ENCODE measurements at places on chromosomes 5 and 9. TPM values are rescaled to one million over a fixed set of nuclear protein-coding genes. Genes with fewer than 3 reads are reported as not detected.

Gene SVEP1
- total RNA-seq = 4.6 TPM

Gene C5orf52
- total RNA-seq = 62.0 TPM

GRCh38 chr9:84404095-84404686, 63.6 kb upstream of the SLC28A3 start:
- no peaks in the 10 kb centered on the region for H3K27me3 ChIP-seq
- no peaks in the 10 kb centered on the region for H3K36me3 ChIP-seq
- no peaks in the 10 kb centered on the region for H3K4me1 ChIP-seq
- H3K4me3 ChIP-seq = no peak overlapping the region

DNA sequence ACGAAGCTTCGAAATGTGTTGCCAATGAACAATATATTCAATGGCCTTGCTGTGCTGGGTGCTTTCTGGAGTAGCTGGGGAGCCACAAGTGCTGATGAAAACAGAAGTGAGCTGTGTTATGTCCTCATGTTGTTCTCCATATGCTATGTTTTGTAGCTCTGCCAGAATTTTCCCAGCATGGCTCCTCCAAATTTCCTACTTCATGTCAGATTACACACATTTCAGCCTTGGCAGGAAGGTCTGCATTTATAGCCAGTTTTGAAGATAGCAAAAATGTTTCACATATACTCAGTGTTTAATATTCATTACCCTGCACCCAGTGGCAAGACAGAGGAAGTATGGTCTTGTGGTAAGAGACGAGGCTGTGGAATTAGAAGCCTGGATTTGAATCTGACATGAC, 22.6 kb upstream of the NMUR2 start:
- no peaks in the 10 kb centered on the region for H3K27me3 ChIP-seq
- H3K27ac ChIP-seq = no peak overlapping the region
- no peaks in the 10 kb centered on the region for H3K36me3 ChIP-seq
- no peaks in the 10 kb centered on the region for H3K4me1 ChIP-seq

DNA sequence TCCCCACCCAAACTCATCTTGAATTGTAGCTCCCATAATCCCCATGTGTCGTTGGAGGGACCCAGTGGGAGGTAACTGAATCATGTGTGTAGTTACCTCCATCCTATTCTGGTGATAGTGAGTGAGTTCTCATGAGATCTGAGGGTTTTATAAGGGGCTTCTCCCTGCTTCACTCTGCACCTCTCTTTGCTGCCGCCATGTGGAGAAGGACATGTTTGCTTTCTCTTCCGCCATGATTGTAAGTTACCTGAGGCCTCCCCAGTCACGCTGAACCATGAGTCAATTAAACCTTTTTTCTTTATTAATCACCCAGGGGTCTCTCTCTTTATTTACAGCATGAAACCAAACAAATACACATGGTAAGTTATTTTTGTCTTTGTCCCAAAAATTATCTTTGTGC, 726.1 kb downstream of the CDH18 start:
- no peaks in the 10 kb centered on the region for H3K4me1 ChIP-seq
- no peak for DNase-seq
- H3K36me3 ChIP-seq = no peaks in the 10 kb centered on the region
- H3K27ac ChIP-seq = no peak overlapping the region
- H3K4me3 ChIP-seq = no peak overlapping the region

DNA sequence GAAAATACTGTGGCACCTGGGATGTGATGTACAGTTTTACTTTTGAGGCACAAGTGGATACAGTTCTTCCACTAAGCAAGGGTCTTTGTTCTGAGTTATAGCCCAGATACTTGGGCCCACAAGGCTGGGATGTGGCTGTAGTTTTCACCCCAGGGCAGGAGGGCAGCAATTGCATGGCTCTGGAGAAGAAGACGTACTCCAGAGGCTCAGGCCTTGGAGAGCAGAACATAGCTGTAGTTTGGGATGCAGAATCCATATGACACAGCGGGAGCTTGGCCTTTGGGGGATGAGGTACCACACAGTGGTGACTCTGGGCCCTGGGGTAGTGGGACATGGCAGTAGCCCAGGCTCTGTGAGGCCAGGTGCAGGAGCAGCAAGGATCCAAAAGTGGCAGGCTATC, 110.8 kb upstream of the FSTL4 start:
- H3K4me1 ChIP-seq = no peaks in the 10 kb centered on the region
- no peaks in the 10 kb centered on the region for H3K36me3 ChIP-seq
- no peak overlapping the region for H3K4me3 ChIP-seq

GRCh38 chr5:59789197-59789596, 104.3 kb downstream of the PDE4D start:
- H3K27me3 ChIP-seq = no peaks in the 10 kb centered on the region
- no peak for DNase-seq
- no peaks in the 10 kb centered on the region for H3K4me1 ChIP-seq
- H3K36me3 ChIP-seq = no peaks in the 10 kb centered on the region
- no peak overlapping the region for H3K27ac ChIP-seq
- H3K4me3 ChIP-seq = no peak overlapping the region

DNA sequence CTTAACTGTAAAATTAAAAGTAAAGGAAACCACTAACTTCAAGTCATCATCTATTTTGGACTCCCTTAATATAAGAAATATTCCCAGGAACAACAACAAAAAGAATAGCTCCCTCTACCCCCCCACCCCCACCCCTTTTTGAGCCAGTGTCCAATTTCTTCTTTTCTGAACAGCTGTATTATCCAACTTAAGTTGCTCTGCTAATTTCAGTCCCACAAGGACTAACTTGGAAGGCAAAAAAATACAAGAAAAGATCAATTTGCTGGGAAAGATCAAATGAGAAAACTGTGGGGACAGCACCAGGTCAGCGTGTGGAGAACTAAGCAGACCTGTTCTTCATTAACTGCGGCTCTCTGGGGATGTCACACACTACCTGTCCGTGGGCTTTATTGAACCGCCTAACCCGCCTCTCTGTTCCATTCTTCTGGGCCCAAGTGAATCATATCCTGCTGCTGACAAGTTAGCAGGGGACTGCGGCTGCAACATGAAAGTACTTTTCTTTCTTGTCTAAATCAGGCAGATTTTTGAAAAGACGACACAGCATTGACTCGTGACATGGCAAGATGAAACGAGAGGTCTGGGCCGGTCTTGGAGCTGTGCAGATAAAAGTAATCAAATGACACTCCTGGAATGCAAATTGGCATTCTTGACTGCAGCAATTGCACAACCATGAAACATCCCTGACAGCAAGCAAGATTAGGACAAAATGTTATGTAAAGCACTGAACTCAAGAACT, 2.7 kb downstream of the BNC2 start:
- peaks cover 6% of the 10 kb centered on the region for H3K4me1 ChIP-seq
- peak overlapping the region; percentile 21 for H3K27ac ChIP-seq
- H3K27me3 ChIP-seq = no peaks in the 10 kb centered on the region
- no peaks in the 10 kb centered on the region for H3K36me3 ChIP-seq

DNA sequence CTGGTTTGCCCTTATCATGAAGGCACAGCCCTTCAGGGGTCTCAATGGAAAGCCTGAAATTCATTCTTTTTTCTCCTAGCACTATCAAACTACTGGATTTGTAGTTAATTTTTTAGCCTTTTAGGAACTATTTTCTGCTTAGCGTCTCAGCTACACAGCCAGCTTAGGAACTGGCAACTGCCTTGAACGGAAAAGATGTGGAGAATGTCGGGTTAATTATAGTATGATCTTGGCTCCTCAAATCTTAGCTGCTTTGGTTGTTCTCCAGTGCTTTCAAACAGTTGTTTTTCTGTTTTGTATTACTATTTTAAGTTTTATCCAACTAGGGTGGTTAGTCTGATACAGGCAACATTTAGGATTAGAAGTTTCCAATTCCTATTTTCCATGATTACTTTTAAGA, 44.1 kb downstream of the CCNH start:
- no peak overlapping the region for H3K27ac ChIP-seq
- H3K36me3 ChIP-seq = no peaks in the 10 kb centered on the region
- H3K27me3 ChIP-seq = no peaks in the 10 kb centered on the region
- H3K4me3 ChIP-seq = no peak overlapping the region
- no peak for DNase-seq

- no peaks in the 10 kb centered on the region for H3K4me1 ChIP-seq
- H3K27ac ChIP-seq = no peak overlapping the region
- no peak for DNase-seq
Observed at GRCh38 chr5:66633754-66634153, 37.6 kb downstream of the MAST4 start.

DNA sequence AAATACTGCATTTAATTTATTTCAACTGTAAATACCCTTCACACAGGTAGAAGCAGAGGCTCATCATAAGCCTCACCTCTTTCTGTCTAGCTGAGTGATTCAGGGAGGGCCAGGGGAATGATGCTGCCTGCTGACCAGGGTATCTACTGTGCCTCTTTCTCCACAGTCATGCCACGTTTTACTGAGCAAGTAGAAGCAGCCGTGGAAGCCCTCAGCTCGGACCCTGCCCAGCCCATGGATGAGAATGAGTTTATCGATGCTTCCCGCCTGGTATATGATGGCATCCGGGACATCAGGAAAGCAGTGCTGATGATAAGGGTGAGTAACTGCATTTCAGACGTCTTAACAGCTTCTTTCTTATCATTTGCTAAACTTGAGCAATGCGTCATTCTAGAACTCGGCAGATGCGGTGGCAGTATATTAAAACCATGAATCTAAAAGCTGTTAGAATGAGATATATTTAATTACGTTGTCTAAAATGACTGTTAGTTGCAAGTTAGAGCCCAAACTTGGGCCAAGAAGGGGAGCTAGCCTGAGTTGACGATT, 50.0 kb upstream of the LRRTM2 start:
- no peak overlapping the region for H3K4me3 ChIP-seq
- peaks cover 21% of the 10 kb centered on the region for H3K4me1 ChIP-seq
- no peaks in the 10 kb centered on the region for H3K36me3 ChIP-seq
- no peak for DNase-seq

GRCh38 chr5:156595132-156595787, 254.8 kb upstream of the PPP1R2B start:
- no peak overlapping the region for H3K4me3 ChIP-seq
- H3K36me3 ChIP-seq = no peaks in the 10 kb centered on the region
- no peaks in the 10 kb centered on the region for H3K27me3 ChIP-seq
- no peaks in the 10 kb centered on the region for H3K4me1 ChIP-seq
- no peak overlapping the region for H3K27ac ChIP-seq

GRCh38 chr5:164475339-164475977, 970.0 kb downstream of the MAT2B start:
- H3K36me3 ChIP-seq = no peaks in the 10 kb centered on the region
- H3K4me1 ChIP-seq = no peaks in the 10 kb centered on the region
- no peak overlapping the region for H3K4me3 ChIP-seq
- H3K27ac ChIP-seq = no peak overlapping the region

DNA sequence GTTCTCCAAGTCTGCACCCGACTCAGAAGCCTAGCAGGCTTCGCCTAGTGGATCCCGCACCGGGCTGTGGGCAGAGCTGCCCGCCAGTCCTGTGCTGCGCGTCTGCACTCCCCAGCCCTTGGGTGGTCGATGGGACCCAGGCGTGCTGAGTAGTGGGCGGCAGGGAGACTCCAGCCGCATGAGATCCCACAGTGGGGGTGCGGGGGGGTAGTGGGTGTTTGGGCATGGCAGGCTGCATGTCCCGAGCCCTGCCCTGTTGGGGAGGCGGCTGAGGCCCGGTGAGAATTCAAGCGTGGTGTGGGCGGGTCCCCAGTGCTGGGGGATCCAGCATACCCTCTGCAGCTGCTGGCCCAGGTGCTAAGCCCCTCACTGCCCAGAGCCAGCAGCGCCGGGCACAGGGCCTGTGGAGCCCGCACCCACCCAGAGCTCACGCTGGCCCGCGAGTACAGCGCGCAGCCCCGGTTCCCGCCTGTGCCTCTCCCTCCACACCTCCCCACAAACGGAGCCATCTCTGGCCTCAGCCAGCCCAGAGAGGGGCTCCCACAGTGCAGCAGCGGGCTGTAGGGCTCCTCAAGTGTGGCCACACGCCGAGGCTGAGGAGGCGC, 53.9 kb upstream of the BNC2 start:
- H3K36me3 ChIP-seq = no peaks in the 10 kb centered on the region
- no peaks in the 10 kb centered on the region for H3K4me1 ChIP-seq
- H3K27me3 ChIP-seq = no peaks in the 10 kb centered on the region
- DNase-seq = no peak
- peak overlapping the region; percentile 17 for H3K4me3 ChIP-seq

DNA sequence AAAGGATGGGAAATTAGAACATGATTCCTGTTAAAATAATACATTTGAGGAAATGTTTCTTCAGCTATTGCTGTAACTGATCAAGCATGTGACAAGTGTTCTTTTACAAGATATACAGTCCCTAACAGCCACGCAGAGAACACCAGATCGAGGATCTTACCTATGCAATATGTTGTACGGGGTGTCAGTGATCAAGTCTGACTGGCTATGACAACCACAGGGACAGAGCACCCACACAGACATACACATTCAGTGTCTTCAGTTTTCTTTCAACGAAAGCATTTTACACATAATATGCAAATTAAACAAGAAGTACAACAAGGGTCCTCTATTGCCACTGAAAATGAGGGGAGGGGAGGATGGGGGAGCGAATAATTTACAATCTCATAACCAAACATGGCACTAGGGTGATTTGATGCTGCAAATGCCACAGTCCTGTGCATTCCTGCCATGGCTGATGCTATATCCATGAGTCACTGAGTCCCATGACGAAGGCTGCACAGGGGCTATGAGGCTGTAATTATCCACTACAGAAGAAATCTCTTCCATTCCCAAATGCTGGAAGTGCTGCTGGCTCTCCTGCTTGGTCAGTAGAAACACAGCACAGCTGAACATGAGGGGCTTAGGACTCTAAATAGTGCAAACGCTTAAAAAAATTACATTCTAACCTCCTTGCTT, 118.2 kb downstream of the KLHL3 start:
- DNase-seq = no peak
- H3K4me3 ChIP-seq = no peak overlapping the region
- no peaks in the 10 kb centered on the region for H3K36me3 ChIP-seq
- H3K27ac ChIP-seq = peak overlapping the region; percentile 78
- no peaks in the 10 kb centered on the region for H3K27me3 ChIP-seq

DNA sequence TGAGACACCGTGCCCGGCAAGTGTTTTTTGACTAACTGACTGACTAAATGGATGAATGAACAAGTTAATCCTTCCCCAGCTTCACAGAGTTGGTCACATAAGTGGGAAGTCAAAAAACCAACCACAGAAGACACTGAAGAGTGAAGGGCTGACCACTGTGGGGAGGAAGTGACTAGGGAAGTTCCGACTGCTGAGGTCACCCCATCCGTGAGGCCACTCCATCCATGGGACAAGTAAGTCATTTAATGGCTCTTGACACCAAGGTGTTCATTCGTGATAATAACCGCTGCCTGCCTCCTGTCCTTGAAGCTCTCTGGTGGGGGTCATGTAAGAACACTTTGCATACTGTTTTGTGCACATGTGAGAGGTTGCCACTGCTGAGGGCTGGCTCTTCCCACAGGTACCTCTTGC, 22.2 kb upstream of the CXCL14 start:
- no peak overlapping the region for H3K27ac ChIP-seq
- H3K36me3 ChIP-seq = no peaks in the 10 kb centered on the region
- no peak for DNase-seq
- no peak overlapping the region for H3K4me3 ChIP-seq
- H3K27me3 ChIP-seq = no peaks in the 10 kb centered on the region
